ENCODE measurements at places on chromosomes 7 and 10. TPM values are rescaled to one million over a fixed set of nuclear protein-coding genes. Genes with fewer than 3 reads are reported as not detected.

SEMA3A gene
- 46.8 TPM for total RNA-seq

ANKRD7 gene
- 0.91 TPM for total RNA-seq

CNPY1 gene
- not detected for total RNA-seq

ANXA8 gene
- total RNA-seq: 0.40 TPM

ARHGAP19 gene
- 9.8 TPM for total RNA-seq

DOCK1 gene
- total RNA-seq: 43.1 TPM

ASB10 gene
- total RNA-seq: not detected

MEOX2 gene
- 0.13 TPM for total RNA-seq

OPTN gene
- 45.9 TPM for total RNA-seq

HTRA1 gene
- total RNA-seq: 93.3 TPM

Measured in epithelial cell of alveolus of lung (primary cell).